Right forelimb (tissue), 1 donor: ENCODE measurements at places on chromosomes 5 and 9.

GRCh38 chr5:103587185-103587748 lies 24.7 kb upstream of the NUDT12 start:
- no peak for DNase-seq

GRCh38 chr9:131977109-131977838 lies 102.4 kb downstream of the MED27 start:
- DNase-seq = no peak

- DNase-seq = no peak
Observed at GRCh38 chr5:131226899-131227298, 37.0 kb upstream of the CDC42SE2 start.

- DNase-seq = no peak
Observed at GRCh38 chr5:36792560-36793180, 83.9 kb upstream of the NIPBL start.

DNA sequence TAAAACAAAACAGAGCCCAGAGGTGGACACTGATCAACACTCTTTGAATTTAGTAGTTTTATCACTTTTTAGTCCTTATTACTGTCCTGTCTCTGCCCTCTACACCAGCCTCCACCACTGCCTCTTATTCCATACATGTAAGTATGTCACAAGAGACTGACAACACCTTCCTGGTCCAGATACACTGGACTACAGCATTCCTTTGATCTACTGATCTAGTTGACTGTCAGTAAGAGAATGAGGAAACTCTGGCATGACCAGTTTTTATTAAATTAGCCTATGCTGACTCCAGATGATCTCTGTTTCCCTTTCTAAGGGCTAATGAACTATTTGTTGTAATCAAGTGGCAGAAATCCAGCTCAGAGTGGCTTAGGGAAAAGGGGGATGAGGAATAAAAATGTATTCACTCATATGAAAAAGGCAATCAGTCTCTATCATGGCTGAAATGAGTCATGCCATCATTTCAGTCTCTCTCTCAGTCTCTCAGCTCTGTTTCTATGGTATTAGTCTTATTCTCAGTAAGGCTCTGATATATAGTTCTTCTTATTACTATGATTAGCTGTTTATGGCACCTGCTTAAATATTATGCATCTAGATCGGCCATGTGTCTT lies 5.5 kb downstream of the ARHGEF37 start:
- no peak for DNase-seq

DNA sequence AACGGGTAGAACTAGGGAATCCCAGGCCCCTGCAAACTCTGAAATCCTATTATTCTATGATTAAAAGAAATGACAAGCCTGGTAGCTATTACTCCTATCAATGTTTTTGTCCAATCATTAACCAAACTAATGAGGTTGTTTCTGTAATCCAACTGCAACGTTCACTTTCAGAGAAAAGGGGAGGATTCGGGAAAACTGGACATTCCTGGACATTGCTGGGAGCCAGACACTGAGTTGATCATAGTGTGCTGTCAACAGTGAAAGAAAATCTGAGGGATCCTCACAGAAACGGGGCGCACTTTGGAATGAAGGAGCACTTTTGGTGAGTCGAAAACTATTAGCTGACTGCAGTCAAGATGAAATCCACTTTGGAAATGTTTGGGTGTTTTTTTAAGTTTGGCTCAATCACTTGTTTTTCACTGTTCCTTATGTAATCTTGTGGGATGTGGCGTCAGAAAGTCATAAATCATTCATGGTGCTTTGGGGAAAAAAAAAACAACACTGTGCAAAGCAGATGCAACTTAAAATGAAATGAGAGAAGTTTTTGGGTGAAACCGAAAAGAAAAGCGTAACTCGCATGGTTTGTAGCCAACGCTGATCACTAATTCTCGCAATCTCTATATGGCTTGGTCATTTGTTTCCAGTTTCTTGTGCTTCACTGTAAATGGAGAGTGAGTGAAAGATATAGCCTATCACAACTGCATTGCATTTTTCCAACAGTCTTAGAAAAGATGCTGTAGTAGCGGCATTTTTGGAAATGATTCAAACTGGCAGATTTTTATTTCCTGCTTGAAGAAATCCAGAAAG lies 51.2 kb upstream of the ADRA1B start:
- DNase-seq = no peak

- DNase-seq = no peak
Observed at GRCh38 chr9:86303316-86303975, 21.1 kb upstream of the ISCA1 start.
